ENCODE measurements at places on chromosomes 5 and 9.
A peak's percentile ranks its signal among the peaks of the same experiment; 100 is the strongest.

DNA sequence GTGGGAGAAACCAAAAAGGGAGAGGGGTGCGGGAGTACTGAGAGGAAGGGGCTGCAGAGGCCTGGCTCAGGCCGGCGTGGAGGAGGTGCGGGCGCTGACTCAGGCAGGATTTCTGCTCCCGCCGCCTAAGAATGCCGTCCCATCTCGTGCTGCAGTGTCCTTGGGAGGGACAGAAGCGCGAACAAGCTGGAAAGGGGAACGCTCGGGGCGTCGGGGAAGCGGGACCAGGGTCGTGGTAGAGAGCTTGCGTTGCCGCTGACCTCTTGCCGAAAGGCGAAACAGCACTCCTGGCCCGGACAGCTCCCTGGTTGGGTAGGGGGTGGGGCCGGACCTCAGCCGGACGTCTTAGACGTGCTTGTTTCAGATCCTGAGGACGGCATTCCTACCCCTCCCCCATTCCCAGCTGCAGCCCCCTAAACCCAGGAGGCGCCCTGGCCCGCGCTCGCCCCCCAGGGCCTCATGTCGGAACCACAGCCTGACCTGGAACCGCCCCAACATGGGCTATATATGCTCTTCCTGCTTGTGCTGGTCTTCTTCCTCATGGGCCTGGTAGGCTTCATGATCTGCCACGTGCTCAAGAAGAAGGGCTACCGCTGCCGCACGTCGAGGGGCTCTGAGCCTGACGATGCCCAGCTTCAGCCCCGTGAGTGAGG is 1.1 kb downstream of the RELL2 start:
- no peak for DNase-seq

- DNase-seq = no peak
Observed at GRCh38 chr5:97560599-97560993, 377.5 kb upstream of the RIOK2 start.

DNA sequence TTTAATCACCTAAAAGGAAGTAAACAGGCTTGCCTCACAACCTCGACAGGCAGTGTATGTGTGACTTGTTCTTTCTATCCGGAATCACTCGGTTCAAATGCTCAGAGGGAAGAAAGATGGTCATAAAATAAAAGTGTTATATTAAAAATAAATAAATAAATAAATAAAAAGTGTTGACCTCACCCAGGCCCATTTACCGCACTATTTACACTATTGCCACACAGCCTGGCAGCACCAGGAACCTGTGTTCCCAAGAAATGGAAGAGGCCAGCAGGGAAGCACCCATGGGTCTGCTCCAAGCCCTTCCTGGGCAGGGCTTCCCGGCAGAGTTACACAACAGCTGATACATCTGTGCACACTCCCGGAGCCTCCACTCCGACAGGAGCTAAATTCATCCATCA is 127.9 kb downstream of the EFNA5 start:
- no peak for DNase-seq

DNA sequence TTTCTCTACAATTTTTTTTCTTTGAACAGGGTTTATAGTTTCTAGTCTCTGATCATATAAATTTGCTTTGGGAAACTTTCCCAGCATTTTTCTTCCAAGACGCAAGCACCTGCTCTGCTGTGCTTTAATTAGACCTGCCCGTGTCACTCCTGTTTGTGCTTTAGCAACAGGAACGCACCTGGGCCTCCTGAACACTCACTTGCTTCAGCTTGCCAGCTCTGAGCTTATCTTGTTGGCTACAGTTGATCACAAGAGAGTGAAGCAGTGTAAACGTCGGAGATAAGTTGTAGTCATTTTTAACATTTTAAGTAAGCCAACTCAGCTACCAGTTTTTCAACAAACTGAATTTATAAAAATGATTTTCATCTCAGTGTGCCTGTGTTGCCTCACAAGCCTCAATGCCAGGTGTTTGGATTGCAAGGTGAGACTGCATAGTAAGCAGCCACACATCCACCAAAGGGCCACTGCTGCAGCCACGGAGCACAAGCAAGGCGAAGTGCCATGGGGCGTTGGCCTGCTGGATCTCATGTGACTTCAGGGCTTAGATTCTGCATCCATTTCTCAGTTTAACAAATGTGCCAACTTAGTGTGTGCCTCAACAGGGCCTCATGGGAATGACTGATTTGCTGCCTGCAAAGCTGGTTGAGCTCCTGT is 166.9 kb downstream of the TRIO start:
- no peak for DNase-seq

DNA sequence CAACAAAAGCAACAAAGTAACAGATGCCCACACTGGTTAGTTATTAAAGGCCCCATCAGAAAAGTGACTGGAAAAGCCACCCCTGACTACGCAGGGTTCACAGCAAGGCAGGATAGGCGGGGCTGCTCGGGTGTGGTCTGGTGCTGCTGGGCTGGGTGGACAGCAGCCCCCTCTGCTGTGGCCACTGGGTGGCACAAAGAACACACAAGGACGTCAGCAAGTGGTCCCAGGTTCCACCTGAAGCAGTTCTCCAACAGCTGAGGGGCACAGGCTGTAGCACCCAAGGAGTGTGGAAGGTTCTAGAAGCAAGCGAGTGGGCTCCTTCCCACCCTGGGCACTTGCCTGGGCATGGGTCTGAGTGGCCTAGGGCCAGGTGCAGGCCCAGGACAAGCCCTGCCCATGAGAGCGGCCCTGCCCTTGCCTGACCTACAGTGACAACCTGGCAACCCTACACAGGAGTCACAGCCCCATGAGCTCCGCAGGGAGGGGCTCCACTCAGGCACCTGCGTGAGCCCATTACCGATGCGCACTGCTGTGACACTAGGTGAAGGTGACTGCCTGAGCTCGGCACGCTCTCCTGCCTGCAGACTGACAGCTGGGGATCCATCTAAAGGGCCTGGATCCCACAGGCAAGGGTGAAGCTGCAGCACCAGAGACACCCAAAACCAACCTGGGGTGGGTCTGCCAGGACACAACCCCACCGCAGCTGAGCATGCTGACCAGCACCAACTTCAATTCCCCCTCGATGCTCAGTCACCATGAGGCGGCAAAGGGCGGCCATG is 8.1 kb downstream of the BRD9 start:
- no peak for DNase-seq

DNA sequence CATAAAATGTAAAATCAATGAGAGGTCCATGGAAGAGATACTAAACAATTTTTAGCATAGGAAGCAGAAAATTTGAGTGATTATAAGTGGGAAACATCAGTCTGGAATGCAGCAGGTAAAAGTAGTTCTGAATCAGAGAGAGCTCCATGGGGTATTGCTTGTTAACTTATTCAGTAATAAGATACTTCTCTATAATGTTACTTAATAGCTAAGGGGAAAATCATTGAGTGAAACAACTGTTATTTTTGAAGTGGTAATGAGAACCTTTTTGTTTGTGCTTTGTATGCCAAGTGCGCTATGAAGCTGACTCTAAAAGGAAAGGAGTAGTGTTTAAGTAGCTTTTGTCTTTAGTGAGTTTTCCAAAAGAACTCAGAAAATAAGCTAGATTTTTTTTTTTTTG is 95.2 kb downstream of the ERBIN start:
- no peak for DNase-seq

- no peak for DNase-seq
Observed at GRCh38 chr5:142013734-142014521, 1.1 kb upstream of the GNPDA1 start.

GRCh38 chr5:78102500-78102899 is 192.0 kb downstream of the AP3B1 start:
- no peak for DNase-seq

DNA sequence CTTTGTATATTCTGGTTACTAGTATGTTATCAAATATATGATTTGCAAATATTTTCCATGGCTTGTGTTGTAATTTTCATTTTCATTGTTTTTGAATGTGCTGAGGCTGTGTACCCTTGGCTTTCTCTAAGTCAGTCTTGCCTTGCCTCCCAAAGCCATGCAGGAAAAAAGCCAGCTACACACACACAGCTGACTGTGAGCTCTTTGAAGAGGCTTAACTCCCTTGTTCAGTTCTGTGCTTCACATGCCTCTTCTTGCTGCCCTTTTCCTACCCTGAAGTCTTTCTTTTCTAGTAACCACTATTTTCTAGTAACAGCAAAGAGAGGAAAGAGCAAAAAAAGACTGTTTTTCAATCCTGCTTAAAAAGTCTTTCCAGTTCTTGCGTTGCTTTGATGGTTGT is 53.9 kb downstream of the KCNN2 start:
- DNase-seq = no peak

DNA sequence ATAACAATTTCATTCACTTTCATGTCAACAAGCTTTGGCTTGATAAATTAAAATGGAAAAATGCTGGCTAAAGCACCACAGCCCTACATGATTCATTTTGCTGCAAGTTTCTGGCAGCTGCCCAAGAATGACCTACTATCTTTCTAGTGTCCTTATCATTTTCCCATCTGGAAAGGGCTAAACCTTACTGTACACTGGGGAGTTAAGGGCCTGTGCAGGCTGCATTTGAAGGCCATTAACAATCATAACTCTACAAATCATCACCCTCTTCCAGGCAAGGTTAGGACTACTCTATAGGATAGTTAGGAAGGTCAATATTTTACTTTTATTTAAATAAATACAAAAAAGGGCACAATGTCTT is 579.7 kb upstream of the ZNF608 start:
- DNase-seq = peak; percentile 68

DNA sequence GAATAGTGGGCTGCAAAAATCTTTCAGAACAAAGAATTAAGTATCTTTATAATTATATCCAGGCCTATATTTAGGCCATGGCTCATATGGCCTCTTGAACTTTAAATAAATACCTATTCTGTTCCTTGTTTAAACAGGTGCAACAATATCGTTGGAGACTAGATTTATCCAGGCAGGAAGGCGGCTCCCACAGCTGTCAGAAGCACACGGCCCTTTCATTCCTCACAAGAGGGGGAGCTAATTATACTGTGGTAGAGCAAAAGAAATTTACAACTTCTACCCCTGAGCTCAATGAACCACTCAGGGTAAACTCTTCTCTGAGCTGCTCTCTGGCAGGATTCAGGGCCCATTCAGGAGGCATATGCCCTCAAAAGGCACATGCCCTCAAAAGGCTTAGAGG is 31.3 kb downstream of the TMEM174 start:
- no peak for DNase-seq

GRCh38 chr5:147963436-147963835 is 57.1 kb upstream of the C5orf46 start:
- DNase-seq = no peak

GRCh38 chr9:107631788-107632187 is 142.2 kb upstream of the KLF4 start:
- peak; percentile 69 for DNase-seq

DNA sequence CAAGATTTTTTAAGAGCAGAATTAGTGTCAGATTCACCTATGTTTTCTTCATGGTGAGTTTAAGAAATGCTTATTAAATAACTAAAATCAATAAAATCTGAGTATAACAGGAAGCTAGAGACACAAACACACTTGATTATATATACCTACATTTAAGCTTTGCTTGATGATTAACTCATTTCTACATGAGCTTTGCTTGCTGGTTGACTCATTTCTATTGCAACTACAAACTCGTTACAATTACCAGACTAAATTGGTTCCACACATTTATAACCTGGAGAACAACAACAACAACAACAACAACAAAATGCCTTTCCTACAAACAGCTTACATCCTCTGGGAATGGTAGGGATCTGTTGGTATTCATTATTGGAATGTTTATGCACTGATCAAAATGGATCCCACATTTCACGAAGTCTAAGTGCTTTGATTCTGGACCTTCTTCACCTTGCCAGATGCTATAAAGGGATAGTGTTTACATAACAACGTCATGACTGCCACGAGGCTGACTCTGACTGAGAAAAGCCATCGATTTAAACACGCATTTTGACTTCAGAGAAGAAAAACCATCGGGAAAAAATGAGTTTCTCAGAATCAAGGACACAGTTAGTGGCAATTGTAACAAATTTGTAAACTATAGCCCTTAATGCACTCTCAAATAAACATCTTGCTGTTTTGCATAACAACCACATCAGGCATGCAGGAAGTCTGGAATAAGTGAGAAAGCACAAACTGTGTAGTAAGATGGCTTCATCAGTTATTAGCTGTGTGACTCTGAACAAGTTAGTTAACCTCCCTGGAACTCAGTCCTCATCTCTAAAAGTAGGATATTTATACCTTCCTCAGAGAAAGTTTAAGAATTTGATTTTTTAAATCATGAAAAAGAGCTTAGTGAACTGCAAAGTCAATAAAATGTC is 49.8 kb downstream of the RASEF start:
- DNase-seq = no peak

DNA sequence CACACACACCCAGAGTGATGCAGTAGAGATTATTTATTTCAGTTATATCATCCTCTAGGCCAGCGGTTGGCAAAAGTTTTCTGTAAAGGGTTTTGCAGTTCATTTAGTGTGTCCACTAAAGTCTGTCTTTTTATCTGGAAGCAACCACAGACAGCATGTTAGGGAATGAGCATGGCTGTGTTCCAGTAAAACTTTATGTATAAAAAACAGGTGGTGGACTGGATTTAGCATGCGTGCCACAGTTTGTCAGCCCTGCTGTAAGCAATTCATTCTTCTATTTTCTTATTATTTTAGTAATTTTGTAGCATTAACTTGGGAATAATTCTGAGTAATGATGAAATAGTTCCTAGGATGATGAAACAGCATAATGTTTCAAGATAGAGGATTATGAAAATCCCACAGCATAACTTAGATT is 51.7 kb downstream of the CCNH start:
- DNase-seq = peak; percentile 78

DNA sequence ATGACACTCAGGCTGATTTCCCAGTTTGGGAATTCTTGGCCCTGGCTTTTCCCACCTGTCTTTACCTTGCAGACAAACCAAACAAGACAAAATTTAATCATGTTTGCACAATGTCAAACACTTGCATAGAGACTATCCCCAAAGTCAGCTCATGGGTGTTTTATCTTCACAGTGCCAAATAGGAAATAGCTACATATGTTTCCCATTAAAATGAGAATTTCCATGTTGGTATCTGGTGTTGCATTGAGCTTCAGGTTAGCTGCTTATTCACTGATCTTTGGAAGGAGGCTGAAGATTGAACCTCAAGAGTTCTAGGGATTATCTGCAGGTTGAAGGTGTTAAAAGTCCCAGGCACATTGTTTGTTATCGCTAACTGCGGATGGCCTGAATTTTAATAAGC is 19.5 kb downstream of the MAP1B start:
- DNase-seq = no peak

GRCh38 chr5:148979083-148979723 is 83.7 kb downstream of the SH3TC2 start:
- DNase-seq = no peak

- DNase-seq = no peak
Observed at GRCh38 chr9:118578467-118578866, 790.8 kb downstream of the BRINP1 start.

All from fibroblast of skin of left biceps (primary cell).